Ascending aorta (tissue), 2 donors: ENCODE measurements at places on chromosomes 1 and 21. TPM values are rescaled to one million over a fixed set of nuclear protein-coding genes. Genes with fewer than 3 reads are reported as not detected.

GRCh38 chr1:29354511-29355098 is 118.3 kb downstream of the PTPRU start:
- DNase-seq = no peak

- no peak for DNase-seq
Measured at GRCh38 chr1:14768582-14769304, 170.3 kb downstream of the KAZN start.

DNA sequence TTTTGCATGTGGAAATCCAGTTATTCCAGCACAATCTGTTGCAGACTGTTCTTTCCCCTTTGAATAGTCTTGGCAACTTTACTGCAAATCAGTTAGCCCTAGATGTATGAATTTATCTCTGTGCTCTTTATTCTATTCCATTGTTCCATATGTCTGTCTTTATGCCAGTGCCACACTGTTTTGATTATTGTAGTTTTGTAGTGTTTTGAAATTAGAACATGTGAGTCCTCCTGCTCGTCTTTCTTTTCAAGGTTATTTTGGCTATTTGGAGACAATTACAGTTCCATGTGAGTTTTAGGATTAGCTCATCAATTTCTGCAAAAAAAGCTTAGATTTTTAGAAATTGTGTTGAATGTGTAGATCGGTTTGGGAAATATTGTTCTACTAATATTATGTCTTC is 26.6 kb downstream of the WNT3A start:
- no peak for DNase-seq

- DNase-seq = no peak
Measured at GRCh38 chr1:172581779-172582178, 48.8 kb downstream of the SUCO start.

GRCh38 chr1:234659538-234659937 is 49.6 kb upstream of the IRF2BP2 start:
- no peak for DNase-seq

GRCh38 chr1:203765029-203765837 is at the start of gene LAX1:
LAX1 (plus strand) TSS chr1:203765183; CDS start chr1:203765566, 383 bp downstream.
- DNase-seq = no peak

DNA sequence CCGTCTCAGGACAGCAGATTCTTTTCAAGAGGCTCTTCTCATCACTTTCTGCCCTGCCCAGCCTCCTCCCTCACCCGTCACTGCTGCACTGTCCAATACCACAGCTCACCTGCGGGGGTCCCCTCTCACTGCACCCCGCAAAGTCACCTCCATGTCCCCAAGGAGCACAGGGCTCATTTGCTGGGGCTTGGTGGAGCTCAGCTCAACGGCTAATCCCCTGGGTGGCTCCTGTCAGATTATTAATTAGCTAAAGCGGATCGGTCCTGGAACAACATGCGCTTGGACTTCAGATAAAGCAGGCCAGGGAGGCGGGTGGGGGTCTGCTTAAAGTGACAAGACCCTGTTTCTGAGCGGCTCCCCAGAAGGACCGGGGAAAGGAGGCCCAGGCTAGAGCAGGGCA is 43.1 kb downstream of the CASZ1 start:
- DNase-seq = no peak

DNA sequence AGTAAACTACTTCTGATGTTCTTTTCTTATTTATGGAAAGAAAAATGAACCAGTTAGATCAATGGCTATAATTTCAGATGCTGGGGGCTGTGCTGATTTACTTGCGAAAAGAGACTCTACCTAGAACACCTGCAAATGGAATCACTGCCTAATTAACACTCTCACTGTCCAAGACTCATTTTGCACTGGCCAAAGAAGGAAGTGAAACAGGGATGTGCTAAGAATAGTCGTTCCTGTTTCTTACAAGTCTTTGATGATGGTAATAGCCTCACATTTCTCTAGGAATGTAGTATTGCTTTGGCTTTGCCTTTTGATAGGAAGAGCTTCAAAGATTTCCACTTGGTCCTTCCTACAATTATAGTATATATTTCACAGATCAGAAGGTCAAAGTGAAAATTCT is 12.7 kb upstream of the TSNAX start:
- DNase-seq = no peak

GRCh38 chr1:75519651-75520427 is 91.1 kb downstream of the SLC44A5 start:
- no peak for DNase-seq

DNA sequence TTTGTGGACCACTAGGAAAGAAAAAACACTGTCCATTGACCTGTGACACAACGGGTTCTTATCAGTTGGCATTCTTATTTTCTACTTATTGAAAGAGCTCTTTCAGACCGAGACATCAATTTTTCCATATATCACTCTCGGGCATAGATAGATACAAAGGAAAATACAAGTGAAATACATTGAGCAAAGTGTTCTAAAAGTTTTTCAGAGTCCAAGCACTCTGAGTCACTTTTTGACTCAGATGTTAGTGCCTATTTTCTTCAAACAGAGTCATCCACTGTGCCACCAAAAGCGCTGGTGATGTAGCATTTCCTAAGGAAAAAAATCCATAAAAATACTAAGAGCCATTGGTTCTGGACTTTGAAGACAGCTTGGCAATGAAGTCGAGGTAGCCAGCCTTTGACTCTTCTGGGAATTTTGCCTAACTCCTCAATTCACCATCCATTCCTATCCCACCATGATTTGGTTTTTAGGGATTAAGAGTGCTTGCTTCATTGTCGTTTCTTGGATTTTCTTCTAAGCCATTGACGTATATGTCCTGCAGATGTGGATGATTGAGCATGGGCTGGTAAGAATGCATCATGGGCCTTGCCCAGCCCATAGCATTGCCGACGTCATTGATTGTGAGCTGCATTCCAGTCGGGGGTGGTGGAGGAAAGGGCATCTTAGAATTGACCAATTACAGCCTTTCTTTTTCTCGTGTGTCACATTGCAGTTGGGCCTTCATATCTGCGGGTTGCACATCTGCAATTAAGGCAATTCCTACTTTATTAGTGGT is 10.6 kb downstream of the GALNT2 start:
- no peak for DNase-seq

- DNase-seq = no peak
Measured at GRCh38 chr1:67674260-67675011, 10.6 kb upstream of the GADD45A start.

- DNase-seq = no peak
Measured at GRCh38 chr1:153928791-153929341, 6.1 kb upstream of the GATAD2B start.

GRCh38 chr1:207058252-207058651 is 5.2 kb downstream of the PFKFB2 start:
- DNase-seq = no peak

DNA sequence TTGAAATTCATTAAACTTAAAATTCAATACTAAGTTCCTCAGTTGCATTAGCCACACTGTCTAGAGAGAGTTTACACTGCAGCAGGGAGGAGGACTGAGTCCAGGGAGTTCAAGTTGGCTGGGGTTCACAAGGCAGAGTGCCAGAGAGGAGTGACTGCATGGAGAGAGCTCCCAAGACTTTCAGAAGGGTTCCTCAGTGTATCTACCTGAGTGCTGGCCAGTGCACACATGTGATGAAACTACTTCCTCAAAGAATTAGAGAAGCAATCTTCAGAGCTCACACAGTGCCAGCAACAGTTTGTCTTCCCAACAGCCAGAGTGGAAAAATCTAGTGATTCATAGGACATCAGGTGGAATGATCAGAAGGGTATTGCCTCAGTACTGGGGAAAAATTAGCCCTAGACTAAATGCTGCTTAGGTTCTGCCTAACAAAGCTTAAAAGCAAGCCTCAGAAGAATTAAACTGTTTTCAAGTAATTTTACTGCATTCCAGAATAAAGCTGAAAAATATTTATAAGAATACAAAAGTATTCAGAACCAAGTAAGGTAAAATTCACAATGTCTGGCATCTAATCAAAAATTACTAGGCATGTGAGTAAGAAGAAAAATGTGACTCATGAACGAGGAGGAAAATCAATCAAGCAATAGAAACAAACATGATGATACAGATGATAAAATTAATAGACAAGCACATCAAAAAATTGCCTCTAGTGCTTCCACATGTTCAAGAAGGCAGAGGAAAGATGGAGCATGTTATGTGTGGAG is 10.4 kb upstream of the WNT3A start:
- DNase-seq = no peak

- DNase-seq = no peak
Measured at GRCh38 chr1:167561753-167562152, 8.2 kb upstream of the CREG1 start.

- no peak for DNase-seq
Measured at GRCh38 chr1:7745783-7746182, 25.3 kb upstream of the VAMP3 start.

DNA sequence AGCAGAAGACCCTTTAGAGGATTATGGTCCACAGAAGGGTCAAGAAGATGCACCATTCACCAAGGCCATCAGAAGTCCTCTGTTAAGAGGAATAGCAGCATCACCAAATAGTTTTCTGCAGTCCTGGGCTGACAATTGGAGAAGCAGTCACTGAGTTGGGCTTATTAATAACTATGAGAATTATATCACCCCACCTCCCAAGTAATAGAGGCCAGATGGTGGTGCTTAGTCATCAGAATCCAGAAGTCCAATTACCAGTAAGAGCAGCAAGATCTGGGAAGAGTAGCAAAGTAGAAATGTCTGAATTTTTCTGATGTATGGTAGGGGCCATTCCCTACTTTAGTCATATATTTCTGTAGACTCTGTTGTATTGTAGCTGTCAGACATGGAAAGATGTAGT is 6.1 kb upstream of the PSMA5 start:
- DNase-seq = no peak

- no peak for DNase-seq
Measured at GRCh38 chr1:39886757-39887231, 3.5 kb upstream of the TRIT1 start.

- DNase-seq = no peak
Measured at GRCh38 chr1:87600854-87601253, 272.2 kb downstream of the LMO4 start.

- no peak for DNase-seq
Measured at GRCh38 chr1:151002051-151002450, 4.7 kb downstream of the MINDY1 start.

DNA sequence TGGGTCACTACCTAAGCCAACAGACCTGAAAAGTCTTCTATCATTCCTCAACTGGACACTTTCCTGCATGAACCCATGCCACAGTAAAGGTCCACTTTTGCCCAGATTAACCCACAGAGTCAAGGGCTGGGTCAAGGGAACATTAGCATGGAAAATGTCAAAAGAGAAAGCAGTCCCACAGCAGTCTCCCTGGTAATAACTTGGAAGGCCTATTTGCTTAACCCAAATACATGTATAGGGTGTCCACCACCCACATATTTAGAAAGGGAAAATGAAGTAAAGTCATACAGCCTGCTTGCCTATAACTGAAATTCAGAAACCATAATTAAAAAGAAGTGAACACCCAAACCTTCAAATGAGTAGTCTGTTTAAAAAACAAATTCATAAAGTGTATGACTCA is 16.1 kb upstream of the HSD3B1 start:
- DNase-seq = no peak

GRCh38 chr21:25456672-25457071 is 150.6 kb downstream of the MRPL39 start:
- no peak for DNase-seq

DNA sequence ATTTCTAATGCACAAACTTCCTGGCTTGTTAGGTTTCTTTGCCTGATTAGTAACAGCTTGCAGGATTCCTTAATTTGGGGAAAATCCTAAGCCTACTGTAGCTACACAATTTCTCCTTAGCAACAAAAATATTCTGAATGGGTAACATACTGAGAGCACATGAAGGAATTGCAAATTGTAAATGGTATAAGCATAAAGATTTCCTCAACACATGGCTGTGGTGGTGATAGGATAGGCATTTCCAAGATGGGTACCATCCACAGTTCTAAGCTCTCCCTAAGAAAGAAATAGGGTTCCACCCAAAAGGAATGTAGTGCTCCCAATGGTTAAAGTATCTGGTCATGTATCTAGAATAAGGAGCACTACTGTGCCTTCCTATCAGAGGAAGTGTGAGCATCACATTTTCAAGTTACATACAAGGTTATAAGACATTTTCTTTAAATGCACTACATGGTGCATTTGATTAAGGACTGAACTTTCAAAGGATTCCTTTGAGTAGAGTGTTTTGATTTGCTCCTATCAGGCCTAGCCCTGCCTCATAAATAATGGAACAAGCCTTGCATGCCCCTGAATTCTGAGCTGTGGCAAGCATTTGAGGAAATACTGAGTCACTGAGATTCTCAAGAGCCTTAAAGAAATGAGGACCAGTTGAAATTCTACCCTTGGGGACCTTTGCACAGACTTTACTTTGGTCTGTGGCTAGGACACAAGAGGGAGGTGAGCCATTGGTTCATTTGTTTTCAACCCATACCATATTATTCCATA is 286.4 kb downstream of the PTBP2 start:
- no peak for DNase-seq

GRCh38 chr21:25934130-25934529 is 199.4 kb downstream of the GABPA start:
- DNase-seq = no peak

DNA sequence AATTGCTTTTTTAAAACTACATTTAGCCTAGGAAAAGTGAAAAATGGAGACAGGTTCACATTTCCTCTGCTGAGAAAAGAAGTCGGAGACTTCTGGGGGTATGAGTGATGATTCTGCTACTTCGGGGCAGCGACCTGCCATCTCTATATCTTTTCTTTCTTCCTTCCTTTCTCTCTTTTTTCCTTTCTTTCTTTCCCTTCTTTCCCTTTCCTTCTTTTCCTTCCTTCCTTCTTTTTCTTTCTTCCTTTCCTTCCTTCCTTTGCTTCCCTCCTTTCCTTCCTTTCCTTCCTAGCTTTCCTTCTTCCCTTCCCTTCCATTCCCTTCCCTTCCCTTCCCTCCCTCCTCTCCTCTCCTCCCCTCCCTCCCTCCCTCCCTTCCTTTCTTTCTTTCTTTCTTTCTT is 17.8 kb downstream of the TBX19 start:
- DNase-seq = no peak

The OLIG2 gene
- not detected for total RNA-seq

The MASP2 gene
- total RNA-seq = not detected

The LYPD8 gene
- not detected for total RNA-seq

The CFAP74 gene
- not detected for total RNA-seq

The LRRC53 gene
- total RNA-seq = not detected

The CA14 gene
- total RNA-seq = not detected

The TTC3 gene
- 70.7 TPM for total RNA-seq

The LCE1A gene
- total RNA-seq = not detected

The SHISA4 gene
- total RNA-seq = 62.5 TPM

The MINDY1 gene
- total RNA-seq = 9.7 TPM
